ENCODE measurements at places on chromosomes 3 and 15.

GRCh38 chr3:172680684-172681083, 30.2 kb downstream of the NCEH1 start:
- no peak for DNase-seq

GRCh38 chr15:25544076-25544475, 105.3 kb upstream of the UBE3A start:
- no peak for DNase-seq

DNA sequence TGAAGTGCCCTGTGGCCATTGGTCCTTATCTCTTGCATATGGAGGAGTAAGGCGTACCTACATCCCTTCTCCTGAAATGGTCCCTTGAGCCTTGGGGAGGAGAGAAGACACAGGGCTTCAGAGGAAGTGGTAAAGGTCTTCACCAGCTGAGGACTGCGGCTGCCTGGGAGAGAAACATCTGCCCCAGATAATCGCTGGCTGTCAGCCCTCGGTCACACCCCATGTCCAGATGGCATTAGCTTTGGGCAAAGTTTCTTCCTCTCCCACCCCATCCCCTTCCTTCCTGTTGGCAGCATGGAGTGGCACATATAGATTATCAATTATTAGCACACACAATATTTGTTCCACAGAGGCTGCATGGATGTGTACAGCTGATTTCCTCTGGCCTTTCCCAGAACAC, 61.6 kb downstream of the LRTM1 start:
- DNase-seq = no peak

GRCh38 chr3:10194328-10195071, 29.8 kb downstream of the IRAK2 start:
- no peak for DNase-seq

DNA sequence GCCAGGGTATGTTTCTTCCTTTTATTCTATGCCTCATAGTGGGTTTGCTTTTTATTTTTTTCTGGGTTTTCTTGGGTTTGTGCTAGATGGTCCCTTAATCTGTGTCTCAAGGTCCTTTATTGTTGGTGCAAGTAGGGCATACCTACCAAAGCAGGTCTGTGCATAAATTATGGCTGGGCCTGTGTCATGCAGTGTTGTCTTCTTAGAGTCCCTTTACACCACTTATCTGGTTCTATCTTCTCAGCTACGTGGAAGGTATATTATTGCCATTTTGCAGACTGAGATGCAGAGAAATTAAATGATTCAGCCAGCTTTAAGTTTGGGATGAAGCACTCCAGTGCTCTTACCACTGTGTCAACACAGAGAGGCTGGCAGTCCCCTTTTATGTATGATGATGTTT, 293.5 kb upstream of the SOX2 start:
- no peak for DNase-seq

- DNase-seq = no peak
These were observed 3.2 kb upstream of the SLC6A20 start for GRCh38 chr3:45799586-45799985.

DNA sequence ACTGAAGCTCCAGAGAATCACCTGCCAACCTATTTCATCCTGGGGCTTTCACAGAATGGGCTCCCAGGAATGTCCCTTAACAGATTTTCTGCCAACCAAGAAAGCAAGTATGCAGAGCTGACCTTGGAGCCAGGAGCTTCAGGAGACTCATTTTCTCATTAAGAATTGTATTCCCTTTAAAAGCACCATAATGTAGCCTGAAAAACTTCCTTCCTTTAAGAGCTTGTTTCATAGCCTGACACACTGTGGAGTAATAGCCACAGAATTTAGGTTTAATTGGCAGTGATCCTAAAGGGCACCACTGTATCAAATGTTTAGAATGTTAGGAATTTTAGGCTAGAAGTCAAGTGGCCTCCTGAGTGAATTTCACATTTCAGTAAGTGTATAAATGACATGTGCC, 309.8 kb downstream of the GBE1 start:
- no peak for DNase-seq

GRCh38 chr3:53354945-53355498, 7.7 kb upstream of the DCP1A start:
- DNase-seq = no peak

DNA sequence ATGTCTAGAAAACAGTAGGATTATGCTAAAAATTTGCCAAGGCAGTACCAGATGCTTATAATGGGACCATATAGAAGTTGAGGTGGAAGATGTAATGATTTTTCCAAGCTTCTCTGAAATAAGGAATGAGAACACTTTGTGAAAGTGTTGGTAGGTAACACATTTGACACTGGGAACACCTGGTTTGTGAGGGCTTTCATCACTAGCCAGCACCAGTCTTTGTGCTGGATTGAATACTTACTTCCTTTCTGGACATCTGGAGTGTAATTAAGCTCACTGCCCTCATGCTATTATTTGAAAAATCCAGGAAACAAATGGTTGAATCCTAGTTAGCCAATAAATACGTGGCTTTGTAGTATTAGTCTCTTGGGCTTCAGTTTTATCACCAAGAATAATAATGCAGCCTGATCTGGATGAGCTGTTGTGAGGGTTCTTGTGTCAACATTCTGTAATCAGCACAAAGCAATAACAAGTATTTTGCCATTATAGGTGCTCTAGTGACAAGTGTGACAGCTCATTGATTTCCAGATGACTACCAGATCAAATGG, 12.9 kb downstream of the CCDC80 start:
- no peak for DNase-seq

- no peak for DNase-seq
These were observed 34.8 kb downstream of the MCF2L2 start for GRCh38 chr3:183393625-183394024.

- no peak for DNase-seq
These were observed 262.5 kb downstream of the SOX2 start for GRCh38 chr3:181974198-181974597.

GRCh38 chr15:31799319-31799714, 231.0 kb upstream of the CHRNA7 start:
- no peak for DNase-seq
